ENCODE measurements at places on chromosomes 5 and 9.

DNA sequence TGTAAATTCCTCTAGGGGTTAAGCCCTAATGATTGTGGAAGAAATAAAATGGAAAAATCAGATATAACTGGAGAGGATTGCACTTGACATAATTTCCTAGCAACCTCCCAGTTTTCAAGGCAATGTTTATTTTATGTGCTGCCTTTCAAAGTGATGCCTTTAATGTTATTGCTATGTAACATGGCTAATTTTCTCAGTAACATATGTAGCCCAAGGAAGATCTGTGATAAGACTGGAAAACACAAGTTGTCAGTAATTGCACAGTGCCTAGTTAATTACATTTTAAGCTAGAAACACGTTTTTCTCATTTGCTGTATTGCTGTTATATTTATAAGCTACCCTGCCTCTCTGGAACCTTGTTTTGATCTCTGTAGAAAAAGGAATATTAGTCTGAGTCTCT, 49.2 kb upstream of the KCNN2 start:
- DNase-seq: no peak

DNA sequence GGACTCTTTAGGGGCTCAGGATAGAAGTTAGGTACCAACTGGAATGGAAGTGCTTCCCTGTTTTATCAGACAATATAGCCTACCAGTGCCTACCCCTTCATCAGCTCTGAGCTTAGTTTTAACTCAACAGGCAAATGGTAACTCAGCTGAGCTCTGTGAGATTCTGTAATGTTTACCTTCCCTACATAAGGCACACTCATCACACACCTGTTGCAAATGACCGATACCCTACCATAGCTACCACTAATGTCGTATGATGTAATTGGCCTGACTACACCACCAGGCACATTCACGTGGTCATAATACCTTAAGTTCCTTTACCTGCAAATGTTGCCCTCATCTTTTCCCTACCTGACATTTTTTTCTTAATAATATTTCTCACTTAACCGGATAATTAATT, 254.8 kb downstream of the ADGRV1 start:
- no peak for DNase-seq

GRCh38 chr5:180463216-180463900, 30.8 kb upstream of the CNOT6 start:
- no peak for DNase-seq

GRCh38 chr9:82255481-82256176, 267.1 kb downstream of the SPATA31D1 start:
- no peak for DNase-seq

- no peak for DNase-seq
These were observed 665 bp upstream of the BTF3 start for GRCh38 chr5:73497497-73498056.

GRCh38 chr5:132272311-132273210, 15.1 kb downstream of the PDLIM4 start:
- no peak for DNase-seq

DNA sequence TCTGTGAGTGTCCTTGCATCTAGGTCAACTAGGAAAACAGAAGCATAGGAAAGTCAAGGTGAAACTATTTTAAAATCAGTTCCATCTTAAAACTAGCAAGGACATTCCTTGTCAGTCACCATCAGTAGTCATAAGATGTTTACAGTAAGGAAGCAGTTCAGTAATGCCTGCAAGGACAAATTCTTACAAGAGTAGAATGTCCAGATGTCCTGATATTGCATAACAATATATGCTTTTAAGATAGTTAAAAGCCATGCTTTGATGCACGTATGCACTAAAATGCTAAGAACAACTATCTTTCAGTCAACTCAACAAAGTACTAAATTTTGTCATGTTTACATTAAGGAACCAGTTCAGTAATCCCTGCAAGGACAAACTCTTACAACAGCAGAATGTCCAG, 11.3 kb upstream of the SVEP1 start:
- no peak for DNase-seq

- no peak for DNase-seq
These were observed 441.2 kb upstream of the CHD1 start for GRCh38 chr5:99369797-99370593.

- no peak for DNase-seq
These were observed 22.6 kb downstream of the MYMK start for GRCh38 chr9:133502112-133502511.

DNA sequence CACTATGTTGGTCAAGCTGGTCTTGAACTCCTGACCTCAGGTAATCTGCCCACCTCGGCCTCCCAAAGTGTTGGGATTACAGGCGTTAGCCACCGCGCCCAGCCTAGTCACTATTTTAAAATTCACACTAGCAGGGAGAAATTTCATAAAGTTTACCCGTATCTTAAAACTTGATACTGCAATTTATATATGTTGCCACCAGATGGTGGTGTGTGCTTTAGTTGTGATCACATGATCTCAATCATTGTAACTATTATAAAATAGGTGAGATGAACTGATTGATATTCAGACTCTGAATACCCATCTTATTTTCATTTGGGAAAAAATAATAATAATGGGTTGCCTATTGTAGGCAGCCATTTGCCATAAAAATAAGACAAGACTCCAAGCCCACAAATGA, 1330.4 kb upstream of the WWC1 start:
- no peak for DNase-seq
